ENCODE measurements at places on chromosomes 6 and 20.

- DNase-seq, result peak; percentile 78
Observed at GRCh38 chr20:49568278-49569151, 578 bp upstream of the PTGIS start.

DNA sequence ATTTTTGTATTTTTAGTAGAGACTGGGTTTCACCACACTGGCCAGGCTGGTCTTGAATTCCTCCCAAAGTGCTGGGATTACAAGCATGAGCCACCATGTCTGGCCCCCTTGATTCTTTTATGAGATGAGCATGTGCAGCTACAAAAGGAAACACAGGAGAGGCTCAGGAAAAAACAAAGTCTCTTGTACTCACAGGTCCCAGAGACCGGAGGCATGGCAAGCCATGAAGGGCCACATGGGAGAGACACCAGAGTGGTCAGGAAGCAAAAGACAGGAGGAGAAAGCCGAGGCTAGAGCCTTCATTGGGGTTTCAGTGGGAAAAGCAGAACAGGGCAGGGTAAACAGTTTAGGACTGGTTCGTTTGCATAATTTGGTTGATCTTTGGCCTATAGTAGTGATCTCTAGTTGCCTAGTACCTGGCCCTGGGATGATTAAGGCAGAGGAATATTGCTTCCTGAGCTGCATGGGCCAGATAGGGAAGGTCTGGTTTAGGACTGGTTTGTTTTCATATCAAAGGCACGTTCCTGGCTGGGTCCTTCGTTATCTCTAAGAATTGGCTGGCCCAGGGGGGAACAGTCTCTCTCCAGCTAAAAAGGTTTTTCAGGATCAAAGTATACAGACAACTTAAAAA, 48.2 kb upstream of the PRND start:
- DNase-seq, result no peak

- DNase-seq, result no peak
Observed at GRCh38 chr6:30685157-30686008, 1.1 kb downstream of the PPP1R18 start.

DNA sequence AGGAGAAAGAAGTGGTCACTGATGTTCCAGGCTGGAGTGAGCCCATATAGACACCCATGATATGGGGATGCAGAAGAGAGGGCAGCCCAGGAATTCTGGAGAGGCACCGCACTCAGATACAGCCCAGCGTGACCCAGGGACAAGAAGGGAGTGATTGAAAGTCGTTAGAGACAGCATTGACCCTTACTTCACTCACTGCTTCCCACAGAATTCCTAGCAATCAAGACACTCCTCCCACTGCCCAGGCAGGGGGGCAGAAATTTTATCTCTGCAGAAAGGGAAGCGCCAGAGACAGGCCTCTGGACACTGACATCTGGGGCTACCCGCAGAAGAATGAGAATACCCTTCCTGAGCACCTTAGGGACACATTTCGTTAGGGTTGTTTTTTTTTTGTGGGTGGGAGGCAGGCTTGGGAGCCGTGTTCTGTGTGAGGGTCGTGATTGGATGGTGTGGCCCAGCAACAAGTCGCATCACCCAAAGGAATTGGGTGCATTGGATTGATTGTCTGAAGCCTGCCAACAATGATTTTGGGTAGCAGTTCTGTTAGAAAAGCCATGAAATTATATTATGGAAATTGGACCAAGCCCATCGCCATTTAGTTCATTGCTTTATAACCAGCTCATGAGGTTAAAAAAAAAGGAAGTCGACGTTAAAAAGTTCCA, 45.9 kb upstream of the MAP3K4 start:
- no peak for DNase-seq

DNA sequence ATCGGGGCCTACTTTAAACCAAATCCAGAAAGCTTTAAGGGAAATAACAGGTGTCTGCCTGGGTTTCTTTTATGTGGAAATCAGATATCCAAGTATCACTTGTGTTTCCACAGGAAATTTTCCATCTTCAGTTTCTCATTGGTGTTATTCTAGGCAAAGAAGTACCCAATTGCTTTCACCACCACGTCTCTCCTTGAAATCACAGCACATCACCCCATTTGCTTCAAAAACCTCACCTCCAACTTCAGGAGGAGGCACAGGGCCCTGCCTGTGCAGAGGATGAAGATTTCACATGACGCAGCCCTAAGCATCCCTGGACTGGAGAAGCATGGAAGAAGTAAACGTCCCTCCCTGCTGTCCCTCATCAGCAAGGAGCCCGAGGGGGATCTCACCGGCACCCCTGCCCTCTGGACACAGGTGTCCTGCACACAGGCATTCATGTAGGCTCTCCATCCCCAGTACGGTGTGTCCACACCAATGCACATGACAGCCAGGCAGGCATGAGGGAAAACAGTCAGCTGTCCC, 182.3 kb downstream of the TBXT start:
- no peak for DNase-seq
